ENCODE measurements at places on chromosomes 5 and 9.

DNA sequence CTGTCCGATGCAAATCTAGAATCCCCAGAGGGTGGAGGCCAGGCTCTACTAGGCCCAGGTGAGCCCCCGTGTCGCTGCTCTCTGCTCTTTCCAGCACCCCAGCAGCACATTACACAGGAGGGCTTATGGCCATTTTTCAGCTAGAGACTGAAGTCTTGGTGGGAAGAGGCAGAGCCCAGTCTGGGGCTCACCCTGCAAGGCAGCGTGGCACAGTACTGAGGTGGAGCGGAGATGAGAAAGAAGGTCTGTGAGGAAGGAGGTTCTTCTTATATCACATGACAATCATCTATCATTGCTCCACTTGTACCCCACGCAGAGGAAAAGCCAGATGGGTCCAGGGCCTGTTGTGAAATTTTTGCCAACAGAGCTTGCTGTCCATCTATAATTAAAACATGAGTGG is 10.0 kb upstream of the KIF12 start:
- DNase-seq, result no peak

GRCh38 chr9:100206899-100207298 is 107.9 kb downstream of the INVS start:
- no peak for DNase-seq

GRCh38 chr9:93958819-93959682 is 3.9 kb upstream of the BARX1 start:
- DNase-seq, result no peak

DNA sequence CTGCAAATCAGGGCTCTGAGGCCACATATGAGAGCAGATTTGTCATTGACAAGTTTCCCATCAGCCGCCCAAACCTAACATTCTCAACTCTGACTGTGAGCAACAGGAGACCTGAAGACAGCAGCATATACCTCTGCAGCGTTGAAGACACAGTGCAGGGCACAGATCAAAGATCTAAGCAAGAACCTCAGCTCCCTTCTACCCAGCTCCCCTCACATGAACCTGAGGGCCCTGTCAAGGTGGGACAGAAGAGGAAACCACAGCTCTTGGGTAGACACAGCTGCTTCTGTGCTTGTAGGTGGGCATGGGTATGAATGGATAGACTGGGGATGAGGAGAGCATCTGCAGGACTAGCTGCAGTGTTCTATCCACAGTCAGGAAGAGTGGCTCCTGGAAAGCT is 8.7 kb upstream of the PRSS3 start:
- no peak for DNase-seq

DNA sequence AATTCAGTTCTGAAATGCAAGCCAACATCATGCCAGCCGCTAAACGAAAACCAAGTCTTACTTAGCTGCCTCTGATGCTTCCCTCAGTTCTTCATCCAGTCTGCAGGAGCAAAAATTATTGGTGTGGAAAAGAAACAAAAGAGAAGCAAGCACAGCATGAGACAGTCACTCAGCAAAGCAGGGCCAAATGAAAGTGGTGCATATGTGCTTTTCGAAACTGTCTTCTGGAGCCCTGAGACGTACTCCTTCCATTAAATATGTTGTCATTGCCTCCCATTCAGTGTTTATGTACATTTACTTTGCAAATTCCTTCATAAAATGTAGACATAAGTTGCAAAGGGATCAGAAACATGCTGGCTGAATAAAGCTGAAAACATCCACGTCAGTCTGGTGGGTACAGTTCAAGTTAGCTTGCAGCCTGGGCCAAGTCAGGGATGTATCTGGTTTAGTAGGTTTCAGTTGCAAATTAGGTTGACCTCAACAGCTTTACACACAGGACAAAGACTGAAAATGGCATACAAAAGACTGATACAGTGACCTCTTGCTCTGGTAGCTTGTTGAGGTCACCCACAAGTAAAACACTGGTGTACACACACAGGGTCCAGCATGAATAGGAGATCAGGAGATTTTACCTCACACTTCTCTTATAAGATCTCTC is 139.7 kb upstream of the PCA3 start:
- no peak for DNase-seq

- DNase-seq, result no peak
Observed at GRCh38 chr5:174706997-174707572, 17.3 kb upstream of the MSX2 start.

DNA sequence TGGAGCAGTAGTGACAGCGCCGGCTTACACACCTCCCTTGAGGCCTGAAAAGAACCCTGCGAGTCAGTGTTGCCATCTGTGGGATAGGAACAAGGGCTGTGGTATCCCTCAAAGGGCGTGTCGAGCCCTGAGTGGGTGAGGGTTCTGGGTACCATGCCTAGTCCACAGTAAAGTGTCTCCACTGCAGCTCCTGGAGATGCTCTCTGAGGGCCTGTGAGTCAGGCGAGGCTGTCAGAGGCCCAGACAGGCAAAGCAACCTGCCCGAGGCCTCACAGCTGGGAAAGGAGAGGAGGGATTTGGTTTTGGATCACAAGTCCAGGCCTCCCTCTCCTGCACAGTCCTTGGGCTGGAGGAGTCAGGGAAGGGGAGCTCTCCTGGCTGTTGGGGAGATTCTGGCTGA is 6.1 kb downstream of the PRRX2 start:
- DNase-seq, result peak; percentile 30

- no peak for DNase-seq
Observed at GRCh38 chr5:179798771-179799643, 5.2 kb downstream of the LTC4S start.

GRCh38 chr5:141402553-141403243 is at the start of gene PCDHGA9:
Gene PCDHGA9 (plus strand): TSS chr5:141402778. CDS start chr5:141402953, 175 bp downstream.
- no peak for DNase-seq

- no peak for DNase-seq
Observed at GRCh38 chr5:10520706-10521105, 43.2 kb upstream of the ANKRD33B start.
